Astrocyte of the spinal cord (primary cell): ENCODE measurements at places on chromosomes 11 and 22.

DNA sequence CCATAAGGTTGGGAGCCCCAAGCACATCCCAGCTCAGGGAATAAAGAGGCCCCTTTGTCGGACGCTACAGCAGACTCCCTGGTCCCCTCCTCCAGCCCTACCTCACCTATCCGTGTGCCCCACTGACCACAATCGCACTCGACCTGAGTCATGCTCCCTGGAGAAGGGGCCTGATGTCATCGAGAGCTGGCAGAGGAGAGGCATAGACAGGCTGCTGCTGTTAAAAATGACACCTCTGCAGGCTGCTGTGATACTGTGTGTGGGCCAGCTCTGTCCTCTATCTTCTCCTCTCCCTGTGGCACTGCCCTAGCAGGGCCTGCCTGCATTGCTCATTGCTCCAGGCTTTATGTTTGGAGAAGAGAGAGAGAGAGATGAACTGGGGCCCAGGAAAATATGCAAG is 123.4 kb upstream of the SYT13 start:
- DNase-seq: no peak

GRCh38 chr11:99271527-99271926 is 250.8 kb downstream of the CNTN5 start:
- no peak for DNase-seq

DNA sequence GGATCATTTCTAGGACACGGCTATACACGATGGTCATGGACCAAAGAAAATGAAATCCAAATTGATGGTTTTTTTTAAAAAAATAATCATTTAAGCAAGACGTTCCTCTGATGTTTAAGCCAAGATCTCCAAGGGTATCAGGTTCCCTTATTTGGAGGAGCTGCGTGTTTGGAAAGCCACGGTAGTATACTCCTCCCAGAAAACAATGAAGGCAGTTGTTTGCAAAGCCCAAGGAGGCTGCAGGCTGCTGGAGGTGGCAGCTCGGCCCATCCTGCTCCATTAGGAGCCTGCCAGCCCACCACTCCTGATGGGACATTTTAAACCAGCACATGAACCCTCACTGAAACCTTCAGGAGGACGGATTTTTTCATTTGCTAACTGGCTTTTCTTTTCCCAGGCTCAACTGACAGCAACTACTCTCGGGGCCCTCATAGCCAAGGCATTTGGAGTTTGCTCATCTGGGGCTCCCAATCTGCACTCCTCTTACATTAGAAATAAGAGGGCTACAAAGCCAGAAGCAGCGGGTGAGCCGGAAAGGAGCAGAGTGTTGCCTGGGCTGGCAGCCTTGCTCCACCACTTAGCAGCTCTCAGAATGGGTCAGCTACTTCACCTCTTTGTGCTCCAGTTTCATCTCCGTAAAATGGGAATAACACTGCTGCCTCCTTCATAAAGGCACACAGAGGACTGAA is 58.4 kb downstream of the ABTB2 start:
- no peak for DNase-seq

- DNase-seq: peak; percentile 73
Observed at GRCh38 chr22:37525073-37525745, 6.0 kb upstream of the CARD10 start.

GRCh38 chr11:41435531-41435930 is 23.9 kb downstream of the LRRC4C start:
- no peak for DNase-seq

GRCh38 chr11:73549376-73549775 is 48.5 kb downstream of the FAM168A start:
- DNase-seq: no peak

DNA sequence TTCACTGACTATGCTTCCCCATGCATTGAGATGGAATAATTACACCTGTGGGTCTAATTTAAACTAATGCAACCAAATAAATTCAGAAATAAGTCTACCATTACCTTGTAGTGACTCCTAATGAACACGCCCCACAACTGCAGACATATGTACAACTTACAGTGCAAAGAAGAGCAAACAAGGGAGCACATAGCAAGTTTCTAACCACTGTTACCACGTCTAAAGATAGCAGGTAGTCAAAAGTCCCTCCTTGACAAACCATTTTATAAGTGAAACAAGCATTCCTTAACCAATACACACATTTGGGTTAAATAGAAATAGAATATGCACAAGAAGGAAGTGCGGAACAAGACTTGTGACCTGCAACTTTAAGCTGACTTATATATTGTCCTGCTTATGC is 20.6 kb downstream of the PHF21A start:
- no peak for DNase-seq

- DNase-seq: no peak
Observed at GRCh38 chr11:112548641-112549040, 288.0 kb upstream of the PLET1 start.
